Neural progenitor cell (in vitro differentiated cells): ENCODE measurements at places on chromosomes 1 and 21. TPM values are rescaled to one million over a fixed set of nuclear protein-coding genes. Genes with fewer than 3 reads are reported as not detected.
A peak's percentile ranks its signal among the peaks of the same experiment; 100 is the strongest.

The RGS13 gene
- total RNA-seq = not detected in 2 replicates

The MIXL1 gene
- 0.31 TPM in 1 of 2 replicates, not detected in the other for total RNA-seq

The S100A7A gene
- not detected in 2 replicates for total RNA-seq

The EDARADD gene
- total RNA-seq = 1.4 and 1.7 TPM in 2 replicates

The SUMO3 gene
- 117 and 135 TPM in 2 replicates for total RNA-seq

The ZSWIM5 gene
- 5.8 and 7.1 TPM in 2 replicates for total RNA-seq

The CFHR2 gene
- not detected in 2 replicates for total RNA-seq

The VASH2 gene
- 5.2 and 10.7 TPM in 2 replicates for total RNA-seq

The GOLT1A gene
- 1.2 TPM in 1 of 2 replicates, not detected in the other for total RNA-seq

DNA sequence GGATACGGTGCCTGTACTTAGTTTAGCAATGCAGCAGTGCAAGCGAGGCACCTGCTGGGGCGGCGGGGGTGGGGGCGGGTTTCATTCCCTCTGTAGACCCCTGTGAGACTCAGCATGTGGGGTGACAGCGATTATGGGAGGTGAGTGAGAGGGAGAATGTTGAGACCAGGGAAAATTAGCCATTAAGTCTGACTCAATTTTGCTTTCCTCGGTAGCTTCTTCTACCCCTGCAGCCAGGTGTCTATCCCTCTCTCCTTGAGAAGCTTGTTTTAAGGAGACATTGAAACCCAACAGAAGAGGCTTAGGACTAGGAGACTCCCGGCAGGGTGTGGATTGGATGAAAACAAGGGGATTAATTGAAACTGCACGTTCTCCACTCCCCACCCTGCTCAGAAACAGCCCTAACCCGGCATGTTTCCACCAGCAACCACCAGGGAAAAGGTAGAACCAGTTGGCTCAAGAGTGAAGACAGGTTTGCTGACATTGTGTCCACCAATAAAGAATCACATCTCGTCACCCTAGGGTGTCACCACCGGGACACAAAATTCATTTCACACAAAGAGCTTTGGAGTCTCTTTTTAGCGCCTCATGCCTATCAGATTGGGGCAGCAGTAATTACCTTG is 20.6 kb upstream of the ATF3 start:
- H3K36me3 ChIP-seq = no peaks in the 10 kb centered on the region
- H3K4me3 ChIP-seq = no peak overlapping the region
- H3K27ac ChIP-seq = no peak overlapping the region
- no peaks in the 10 kb centered on the region for H3K27me3 ChIP-seq

- DNase-seq = peak; percentile 72
- H3K4me3 ChIP-seq = no peak overlapping the region
- no peaks in the 10 kb centered on the region for H3K27me3 ChIP-seq
- H3K27ac ChIP-seq = no peak overlapping the region
- no peaks in the 10 kb centered on the region for H3K4me1 ChIP-seq
These were observed 133.7 kb downstream of the CAPN8 start for GRCh38 chr1:223531742-223532341.

DNA sequence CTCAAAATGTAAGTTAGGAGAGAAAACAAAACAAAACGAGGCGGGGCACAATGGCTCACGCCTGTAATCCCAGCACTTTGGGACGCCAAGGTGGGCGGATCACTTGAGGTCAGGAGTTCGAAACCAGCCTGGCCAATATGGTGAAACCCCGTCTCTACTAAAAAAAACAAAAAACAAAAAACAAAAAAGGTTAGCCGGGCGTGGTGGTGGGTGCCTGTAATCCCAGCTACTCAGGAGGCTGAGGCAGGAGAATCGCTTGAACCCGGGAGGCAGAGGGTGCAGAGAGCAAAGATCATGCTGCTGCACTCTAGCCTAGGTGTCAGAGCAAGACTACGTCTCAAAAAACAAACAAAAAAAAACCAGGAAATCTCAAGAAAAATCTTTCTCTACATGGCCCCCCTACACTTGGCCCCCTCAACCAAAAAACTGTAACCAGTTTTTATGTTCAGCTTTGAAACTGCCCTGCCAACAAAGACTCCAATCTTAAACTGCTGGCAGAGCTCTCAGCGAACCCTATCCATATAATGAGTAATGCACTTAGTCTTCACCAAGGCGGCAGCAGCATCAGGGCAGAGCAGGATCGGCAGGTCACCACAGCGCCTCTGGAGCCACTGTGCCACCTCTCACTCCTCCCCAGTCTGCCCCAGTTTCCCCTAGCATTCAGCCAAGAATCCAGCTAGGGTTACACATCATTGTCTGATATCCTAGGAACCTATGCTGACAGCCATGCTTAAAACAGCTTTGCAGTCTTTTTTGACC is 71.7 kb downstream of the JAK1 start:
- DNase-seq = no peak
- H3K27me3 ChIP-seq = peaks cover 10% of the 10 kb centered on the region
- H3K27ac ChIP-seq = no peak overlapping the region
- peaks cover 7% of the 10 kb centered on the region for H3K4me1 ChIP-seq
- no peaks in the 10 kb centered on the region for H3K36me3 ChIP-seq

DNA sequence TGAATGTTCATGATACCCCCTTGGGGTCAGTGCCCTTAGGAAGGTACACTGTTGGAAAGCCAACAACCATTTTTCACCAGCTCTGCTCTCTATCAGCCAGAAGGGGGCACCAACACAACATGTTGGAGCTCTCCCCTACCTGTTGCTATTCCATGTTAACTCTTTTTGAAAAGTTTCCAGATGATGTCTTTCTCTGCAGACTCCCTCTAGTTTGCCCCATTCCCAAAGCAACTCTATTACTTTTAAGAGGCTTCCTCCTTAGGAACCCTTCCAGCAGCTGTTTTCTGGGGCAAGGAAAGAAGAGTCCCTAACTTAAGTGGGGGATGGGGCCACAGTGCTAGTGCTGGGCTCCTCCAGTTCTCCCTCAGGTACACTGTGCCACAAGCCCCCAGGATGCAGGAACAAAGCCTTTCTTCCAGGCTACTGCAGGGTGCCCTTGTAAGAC is 22.9 kb upstream of the NDC1 start:
- H3K27me3 ChIP-seq = no peaks in the 10 kb centered on the region
- peaks cover 4% of the 10 kb centered on the region for H3K4me1 ChIP-seq
- no peaks in the 10 kb centered on the region for H3K36me3 ChIP-seq
- DNase-seq = peak; percentile 82
- no peak overlapping the region for H3K27ac ChIP-seq

- no peaks in the 10 kb centered on the region for H3K27me3 ChIP-seq
- H3K4me3 ChIP-seq = no peak overlapping the region
- no peaks in the 10 kb centered on the region for H3K36me3 ChIP-seq
- no peak overlapping the region for H3K27ac ChIP-seq
- peaks cover 14% of the 10 kb centered on the region for H3K4me1 ChIP-seq
- DNase-seq = no peak
These were observed 182.9 kb upstream of the ATP1B1 start for GRCh38 chr1:168923521-168924136.

GRCh38 chr21:35095859-35096291 is 46.8 kb upstream of the RUNX1 start:
- no peaks in the 10 kb centered on the region for H3K4me1 ChIP-seq
- H3K27ac ChIP-seq = no peak overlapping the region
- no peaks in the 10 kb centered on the region for H3K27me3 ChIP-seq
- no peak for DNase-seq

GRCh38 chr21:46518983-46519583 is 60.4 kb downstream of the DIP2A start:
- H3K36me3 ChIP-seq = peaks cover 10% of the 10 kb centered on the region
- H3K27ac ChIP-seq = no peak overlapping the region
- no peaks in the 10 kb centered on the region for H3K27me3 ChIP-seq
- H3K4me3 ChIP-seq = no peak overlapping the region
- DNase-seq = no peak

DNA sequence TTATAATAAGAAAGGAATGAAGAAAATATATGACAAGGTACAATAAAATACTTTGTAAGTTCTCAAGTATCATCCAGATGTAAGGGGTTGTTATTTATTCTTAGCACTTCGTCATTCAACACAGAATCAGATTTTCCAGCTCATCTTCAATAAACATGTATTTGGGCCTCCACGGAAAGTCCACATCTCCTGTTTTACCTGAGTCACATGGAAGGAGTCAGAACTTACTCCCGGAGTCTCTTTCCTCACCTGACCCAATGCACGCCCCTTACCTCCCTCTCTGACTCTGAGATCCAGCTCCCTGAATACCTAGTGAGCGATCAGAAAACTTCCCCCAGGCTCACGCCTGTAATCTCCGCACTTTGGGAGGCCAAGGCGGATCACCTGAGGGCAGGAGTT is 1.5 kb upstream of the PMVK start:
- H3K4me3 ChIP-seq = no peak overlapping the region
- no peaks in the 10 kb centered on the region for H3K36me3 ChIP-seq
- no peak overlapping the region for H3K27ac ChIP-seq
- H3K27me3 ChIP-seq = no peaks in the 10 kb centered on the region
